Activated CD4-positive, alpha-beta T cell treated with anti-CD3 and anti-CD28 coated beads, Interleukin-2, amount 10 ng/mL, durations not matched to agents 24 days and 14 days (primary cell): ENCODE measurements at places on chromosomes 12 and 14. TPM values are rescaled to one million over a fixed set of nuclear protein-coding genes. Genes with fewer than 3 reads are reported as not detected.

GRCh38 chr12:88182416-88182815 lies 40.3 kb downstream of the TMTC3 start:
- H3K27me3 ChIP-seq = no peaks in the 10 kb centered on the region
- no peak overlapping the region for H3K27ac ChIP-seq
- no peak for DNase-seq
- no peak overlapping the region for H3K4me3 ChIP-seq
- H3K36me3 ChIP-seq = peaks cover 30% of the 10 kb centered on the region

The EIF2B1 gene
- 81.5 and 84.8 TPM in 2 replicates for total RNA-seq

The TAS2R10 gene
- total RNA-seq = 0.26 TPM in 1 of 2 replicates, not detected in the other

The IGF1 gene
- 1.1 and 1.8 TPM in 2 replicates for total RNA-seq

GRCh38 chr12:70607107-70607506 lies 30.1 kb downstream of the PTPRB start:
- peaks cover 26% of the 10 kb centered on the region for H3K27me3 ChIP-seq
- H3K36me3 ChIP-seq = no peaks in the 10 kb centered on the region
- H3K4me3 ChIP-seq = no peak overlapping the region

DNA sequence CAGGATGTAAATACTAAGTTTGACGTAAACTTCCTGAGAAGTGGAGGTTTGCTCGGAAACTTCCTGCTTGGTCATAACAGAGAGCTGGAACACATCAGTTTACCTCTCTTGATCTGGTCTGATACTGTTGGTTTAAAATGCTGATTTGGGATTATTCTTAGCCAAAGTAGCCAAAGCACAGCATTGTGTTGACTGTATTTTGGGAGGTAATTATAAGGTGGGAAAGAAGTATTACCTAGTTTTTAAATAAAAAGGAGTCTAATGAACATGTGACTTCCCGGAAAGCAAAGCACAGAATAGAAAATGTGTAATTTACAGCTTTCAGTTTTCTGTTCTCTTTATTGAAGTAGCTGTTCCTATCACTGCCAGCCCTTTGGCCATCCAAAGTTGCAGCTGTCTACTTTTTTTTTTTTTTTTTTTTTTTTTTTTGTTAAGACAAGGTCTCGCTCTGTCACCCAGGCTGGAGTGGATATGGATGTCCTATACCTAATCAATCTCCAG lies 52.2 kb upstream of the SRP54 start:
- H3K4me3 ChIP-seq = peak overlapping the region; percentile 64
- H3K27ac ChIP-seq = peak overlapping the region; percentile 90
- no peaks in the 10 kb centered on the region for H3K27me3 ChIP-seq
- H3K36me3 ChIP-seq = peaks cover 9% of the 10 kb centered on the region
- peaks cover 28% of the 10 kb centered on the region for H3K4me1 ChIP-seq

- DNase-seq = no peak
- H3K4me1 ChIP-seq = peaks cover 4% of the 10 kb centered on the region
- no peaks in the 10 kb centered on the region for H3K36me3 ChIP-seq
- no peak overlapping the region for H3K4me3 ChIP-seq
- no peaks in the 10 kb centered on the region for H3K27me3 ChIP-seq
- no peak overlapping the region for H3K27ac ChIP-seq
Observed at GRCh38 chr14:99586054-99586760, 17.8 kb downstream of the CCDC85C start.

DNA sequence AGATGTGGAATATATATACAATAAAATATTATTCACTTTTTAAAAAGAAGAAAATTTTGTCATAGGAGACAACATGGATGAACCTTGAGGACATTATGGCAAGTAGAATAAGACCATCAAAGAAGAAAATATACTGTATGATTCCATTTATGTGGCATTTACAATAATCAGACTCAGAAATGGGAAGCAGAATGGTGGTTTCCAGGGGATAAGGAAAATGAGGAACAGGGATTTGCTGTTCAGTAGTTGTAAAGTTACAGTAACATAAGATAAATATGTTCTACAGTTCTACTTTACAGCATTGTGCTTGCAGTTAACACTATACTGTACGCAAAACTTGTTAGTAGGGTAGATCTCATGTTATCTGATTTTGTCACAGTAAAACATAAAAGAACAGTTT lies 1271.0 kb downstream of the LRFN5 start:
- no peaks in the 10 kb centered on the region for H3K27me3 ChIP-seq
- no peak overlapping the region for H3K4me3 ChIP-seq
- DNase-seq = no peak
- no peaks in the 10 kb centered on the region for H3K36me3 ChIP-seq
- no peaks in the 10 kb centered on the region for H3K4me1 ChIP-seq

DNA sequence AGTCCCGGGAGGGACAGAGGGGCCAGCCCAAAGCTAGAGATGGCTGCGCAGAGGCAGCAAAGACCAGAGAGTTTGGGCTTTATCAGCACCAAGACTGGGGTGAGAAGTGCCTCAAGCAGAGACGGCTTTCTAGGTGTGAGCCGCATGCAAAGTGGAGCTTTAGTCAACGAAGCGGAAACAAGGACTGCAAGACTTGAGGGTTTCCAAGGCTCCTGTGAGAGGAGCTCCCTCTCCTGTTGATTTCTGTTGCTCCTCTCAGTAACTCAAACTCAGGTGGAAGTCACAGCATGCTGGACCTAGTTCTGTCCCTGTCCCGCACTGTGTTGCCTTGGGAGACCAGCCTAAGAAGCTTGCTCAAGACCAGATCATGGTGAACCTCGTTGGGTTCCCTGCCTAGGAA lies 327.8 kb downstream of the MED13L start:
- H3K27ac ChIP-seq = no peak overlapping the region
- H3K36me3 ChIP-seq = no peaks in the 10 kb centered on the region
- no peaks in the 10 kb centered on the region for H3K4me1 ChIP-seq
- no peaks in the 10 kb centered on the region for H3K27me3 ChIP-seq
- no peak for DNase-seq

- H3K27me3 ChIP-seq = no peaks in the 10 kb centered on the region
- DNase-seq = no peak
- no peak overlapping the region for H3K27ac ChIP-seq
- H3K4me3 ChIP-seq = no peak overlapping the region
- H3K36me3 ChIP-seq = peaks cover 2% of the 10 kb centered on the region
Observed at GRCh38 chr12:805022-805632, 52.7 kb downstream of the WNK1 start.

The GLS2 gene
- 1.9 and 2.4 TPM in 2 replicates for total RNA-seq

The ERBB3 gene
- total RNA-seq = 0.14 and 0.57 TPM in 2 replicates

DNA sequence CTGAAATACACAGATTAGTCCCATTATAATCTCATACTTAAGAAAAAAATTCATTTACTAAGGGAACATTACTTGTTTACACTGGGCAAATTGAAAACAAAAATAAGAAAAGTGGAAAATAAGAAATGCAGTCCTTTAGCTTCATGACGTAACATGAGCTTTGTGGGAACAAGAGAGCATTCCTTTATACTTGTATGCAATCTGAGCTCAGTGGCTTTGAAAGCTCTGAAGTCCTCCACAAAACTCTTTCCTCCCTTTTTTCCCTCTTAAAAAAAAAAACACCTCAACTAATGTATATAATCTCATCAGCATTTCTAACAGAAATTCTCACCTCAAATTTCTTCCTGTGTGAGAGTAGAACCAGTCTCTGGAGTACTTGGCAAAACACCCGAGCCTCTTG lies 76.9 kb upstream of the OTX2 start:
- H3K27ac ChIP-seq = no peak overlapping the region
- no peaks in the 10 kb centered on the region for H3K36me3 ChIP-seq
- no peak for DNase-seq
- no peaks in the 10 kb centered on the region for H3K4me1 ChIP-seq

The GAS2L3 gene
- total RNA-seq = 1.6 and 1.7 TPM in 2 replicates

DNA sequence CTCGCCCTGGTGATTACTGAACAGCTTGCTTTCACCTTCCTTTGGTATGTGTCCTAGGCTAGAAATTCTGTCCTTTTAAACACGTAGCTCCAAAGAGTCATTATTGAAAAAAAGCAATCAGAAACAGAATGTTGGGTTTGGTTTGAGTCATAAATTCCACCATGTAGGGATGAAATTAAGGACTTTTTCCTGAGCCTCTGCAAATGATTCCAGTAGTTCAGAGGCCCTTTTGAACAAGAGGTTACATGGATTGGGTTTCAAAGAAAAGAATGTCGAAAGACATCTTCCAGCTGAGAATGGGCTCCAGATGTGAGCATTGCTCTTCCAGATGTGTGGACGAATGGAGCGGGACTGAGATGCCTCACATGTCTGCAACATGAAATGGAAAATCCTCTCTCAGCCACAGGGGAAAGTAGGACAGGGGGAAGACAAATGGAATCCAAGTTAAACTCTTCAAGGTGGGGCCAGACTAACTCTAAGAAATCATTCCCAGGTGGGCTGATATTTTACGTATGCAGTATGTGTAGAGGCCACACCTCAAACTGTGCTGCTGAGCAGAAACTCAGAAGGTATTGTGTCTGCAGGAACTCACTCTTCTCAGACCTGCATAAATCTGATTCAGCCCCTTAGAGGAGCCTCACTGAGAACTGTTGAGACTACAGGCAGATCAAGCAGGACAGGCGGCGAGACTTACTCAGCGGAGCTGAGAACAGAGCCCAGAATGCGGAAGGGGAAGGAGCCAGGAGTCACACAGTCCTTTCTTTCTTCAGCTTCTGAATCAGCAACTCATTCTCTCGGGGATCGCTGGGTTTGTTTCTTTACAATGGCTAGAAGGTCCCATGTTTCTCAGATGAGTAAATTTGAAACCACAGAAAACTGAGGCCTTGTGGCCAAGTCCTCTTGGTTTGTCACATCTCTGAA lies 23.3 kb upstream of the EMP1 start:
- peak; percentile 69 for DNase-seq
- H3K27me3 ChIP-seq = peaks cover 53% of the 10 kb centered on the region
- H3K4me1 ChIP-seq = peaks cover 13% of the 10 kb centered on the region

- no peak overlapping the region for H3K27ac ChIP-seq
- H3K27me3 ChIP-seq = peaks cover 29% of the 10 kb centered on the region
- no peak for DNase-seq
- no peaks in the 10 kb centered on the region for H3K36me3 ChIP-seq
Observed at GRCh38 chr12:124259154-124260066, 35.5 kb upstream of the RFLNA start.

The CHGA gene
- total RNA-seq = not detected in 2 replicates

The TRPV4 gene
- not detected in 2 replicates for total RNA-seq

DNA sequence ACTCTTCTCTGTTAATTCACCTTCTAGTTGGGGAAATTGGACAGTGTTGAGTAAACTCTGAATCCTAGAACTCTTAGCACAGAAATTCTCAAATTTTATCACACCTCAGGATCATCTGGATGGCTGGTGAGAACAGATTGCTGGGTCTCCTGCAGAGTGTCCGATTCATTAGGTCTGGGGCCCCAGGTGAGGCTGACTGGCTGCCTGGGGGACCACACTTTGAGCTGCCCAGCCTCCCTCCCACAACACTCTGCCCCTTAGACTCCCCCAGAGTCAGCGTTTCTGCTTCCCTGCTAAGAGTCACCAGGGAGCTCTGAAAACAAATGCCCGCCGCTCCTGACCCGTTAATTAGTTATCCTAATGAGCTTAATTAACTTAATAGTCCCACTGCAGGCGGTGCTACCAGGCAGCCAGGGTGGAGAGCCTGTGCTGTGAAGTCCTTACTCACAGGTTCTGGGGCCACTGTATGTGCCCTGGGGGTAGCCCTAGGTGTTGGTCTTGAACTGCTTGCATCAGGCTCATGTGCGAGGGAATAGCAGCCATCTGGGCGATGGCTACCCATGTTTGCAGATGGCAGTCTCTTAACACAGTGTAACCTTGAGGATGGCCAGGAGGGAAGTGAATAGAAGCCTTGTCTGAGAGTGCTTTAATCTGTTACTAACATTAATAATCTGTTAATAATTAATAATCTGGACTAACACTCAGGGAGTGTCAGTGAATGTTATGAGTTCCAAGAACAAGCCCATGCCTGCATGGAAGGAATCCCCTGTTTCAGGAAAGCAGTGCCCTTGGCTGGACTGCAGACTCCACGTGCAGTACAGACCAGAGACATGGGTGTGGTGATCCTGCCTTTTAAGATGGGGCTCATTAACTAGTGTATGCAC lies 35.6 kb downstream of the AACS start:
- no peaks in the 10 kb centered on the region for H3K27me3 ChIP-seq
- no peak overlapping the region for H3K27ac ChIP-seq
- H3K4me1 ChIP-seq = peaks cover 7% of the 10 kb centered on the region
- no peak overlapping the region for H3K4me3 ChIP-seq

The BHLHE41 gene
- total RNA-seq = not detected in 2 replicates

The VRTN gene
- total RNA-seq = not detected in 2 replicates

DNA sequence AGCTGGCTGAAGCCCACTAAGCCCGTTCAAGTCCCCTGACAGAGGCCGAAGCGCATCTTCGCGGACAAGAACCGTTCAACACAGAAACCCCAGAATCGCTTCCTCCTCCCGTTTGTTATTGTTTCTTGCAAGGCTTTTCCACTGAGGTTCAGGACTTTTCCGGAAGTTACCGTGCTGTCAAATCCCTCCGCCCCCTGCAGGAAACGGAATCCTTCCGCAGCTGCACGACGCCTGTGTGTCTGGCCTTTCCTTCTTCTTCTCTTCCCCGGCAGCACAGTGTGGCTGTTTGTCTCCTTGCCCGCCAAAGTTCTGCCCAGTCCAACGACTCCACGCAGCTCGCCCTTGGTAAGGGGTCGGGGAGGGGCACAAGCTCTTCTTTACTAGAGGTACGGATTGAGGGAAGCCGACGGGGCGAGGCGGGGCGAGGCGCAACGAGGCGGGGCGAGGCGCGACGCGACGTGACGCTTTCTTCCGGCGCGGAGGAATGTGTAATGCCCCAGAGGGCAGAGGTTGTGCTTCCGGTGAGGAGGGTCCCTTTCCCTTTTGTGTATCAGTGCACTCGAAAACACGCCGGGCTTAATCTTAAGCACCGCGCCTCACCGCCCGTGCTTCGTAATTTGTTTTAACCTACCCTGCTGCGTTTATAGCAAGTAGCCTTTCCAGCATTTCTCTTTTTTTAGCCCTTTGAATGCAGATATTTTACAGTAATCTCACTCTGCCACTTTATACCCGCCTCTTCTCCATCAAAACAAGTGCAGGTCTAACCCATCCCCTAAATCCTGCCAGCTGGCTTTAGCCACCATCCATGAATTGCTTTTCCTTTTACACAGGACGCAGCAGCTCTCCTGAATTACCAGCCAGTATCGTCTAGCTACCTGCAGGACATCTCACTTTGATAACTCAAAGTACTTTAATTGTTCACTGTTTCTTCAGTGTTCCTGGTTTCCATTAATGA lies at the start of gene KDM5A:
TSS of gene KDM5A (minus strand) at position 179 of the 955 bp plus-strand sequence. CDS start 229 bp downstream, outside the sequence.
- DNase-seq = peak; percentile 96
- H3K4me3 ChIP-seq = peak within 1 kb of the TSS; percentile 94
- H3K27ac ChIP-seq = peak within 1 kb of the TSS; percentile 98
- H3K36me3 ChIP-seq = peaks cover 22% of the 10 kb centered on the region
- peaks cover 24% of the 10 kb centered on the region for H3K4me1 ChIP-seq

The ARPC3 gene
- total RNA-seq = 285 and 300 TPM in 2 replicates
